GM12878 (cell line): ENCODE measurements at places on chromosomes 3 and 15. TPM values are rescaled to one million over a fixed set of nuclear protein-coding genes. Genes with fewer than 3 reads are reported as not detected.

FETUB gene
- total RNA-seq: not detected in 2 replicates

SI gene
- total RNA-seq: not detected in 2 replicates

ASTE1 gene
- total RNA-seq: 6.0 and 6.1 TPM in 2 replicates

SLCO3A1 gene
- total RNA-seq: 0.80 and 1.1 TPM in 2 replicates

CYP1A2 gene
- total RNA-seq: not detected in 2 replicates

CKMT1B gene
- 0.13 and 0.21 TPM in 2 replicates for total RNA-seq

CAMKV gene
- 0.16 TPM in 1 of 2 replicates, not detected in the other for total RNA-seq

- DNase-seq: no peak
- no peaks in the 10 kb centered on the region for H3K36me3 ChIP-seq
- H3K4me1 ChIP-seq: no peaks in the 10 kb centered on the region
- no peak overlapping the region for H3K27ac ChIP-seq
- H3K27me3 ChIP-seq: no peaks in the 10 kb centered on the region; the same call in none of the 2 replicates
These were observed 67.6 kb upstream of the HACD2 start for GRCh38 chr3:123652342-123652984.

- no peaks in the 10 kb centered on the region for H3K27me3 ChIP-seq
- no peaks in the 10 kb centered on the region for H3K36me3 ChIP-seq
- H3K27ac ChIP-seq: no peak overlapping the region
- no peak for DNase-seq
- H3K4me1 ChIP-seq: no peaks in the 10 kb centered on the region
These were observed 339.2 kb upstream of the DCBLD2 start for GRCh38 chr3:99240700-99241099.

- no peak overlapping the region for H3K27ac ChIP-seq
- no peaks in the 10 kb centered on the region for H3K4me1 ChIP-seq
- H3K36me3 ChIP-seq: no peaks in the 10 kb centered on the region
- H3K4me3 ChIP-seq: no peak overlapping the region
These were observed 23.1 kb upstream of the MCCC1 start for GRCh38 chr3:183122257-183122932.

GRCh38 chr15:94239474-94239873, 8.1 kb downstream of the MCTP2 start:
- H3K4me1 ChIP-seq: 0 out of 2 replicates have a peak, but pooled peaks cover 1% of the 10 kb centered on the region
- H3K27ac ChIP-seq: no peak overlapping the region
- H3K27me3 ChIP-seq: no peaks in the 10 kb centered on the region
- H3K4me3 ChIP-seq: no peak overlapping the region
- no peaks in the 10 kb centered on the region for H3K36me3 ChIP-seq
- no peak for DNase-seq

GRCh38 chr3:13588221-13588701, 39.3 kb downstream of the FBLN2 start:
- no peak overlapping the region for H3K27ac ChIP-seq
- no peaks in the 10 kb centered on the region for H3K4me1 ChIP-seq

GRCh38 chr3:64463981-64464380, 223.8 kb downstream of the ADAMTS9 start:
- no peak overlapping the region for H3K4me3 ChIP-seq
- DNase-seq: no peak
- no peak overlapping the region for H3K27ac ChIP-seq
- no peaks in the 10 kb centered on the region for H3K36me3 ChIP-seq

- H3K4me3 ChIP-seq: no peak overlapping the region
- H3K36me3 ChIP-seq: no peaks in the 10 kb centered on the region
- H3K27me3 ChIP-seq: no peaks in the 10 kb centered on the region
- DNase-seq: no peak
- H3K27ac ChIP-seq: no peak overlapping the region
These were observed 76.7 kb downstream of the SEC22A start for GRCh38 chr3:123278446-123278845.
